ENCODE measurements at places on chromosomes 11 and 22.

DNA sequence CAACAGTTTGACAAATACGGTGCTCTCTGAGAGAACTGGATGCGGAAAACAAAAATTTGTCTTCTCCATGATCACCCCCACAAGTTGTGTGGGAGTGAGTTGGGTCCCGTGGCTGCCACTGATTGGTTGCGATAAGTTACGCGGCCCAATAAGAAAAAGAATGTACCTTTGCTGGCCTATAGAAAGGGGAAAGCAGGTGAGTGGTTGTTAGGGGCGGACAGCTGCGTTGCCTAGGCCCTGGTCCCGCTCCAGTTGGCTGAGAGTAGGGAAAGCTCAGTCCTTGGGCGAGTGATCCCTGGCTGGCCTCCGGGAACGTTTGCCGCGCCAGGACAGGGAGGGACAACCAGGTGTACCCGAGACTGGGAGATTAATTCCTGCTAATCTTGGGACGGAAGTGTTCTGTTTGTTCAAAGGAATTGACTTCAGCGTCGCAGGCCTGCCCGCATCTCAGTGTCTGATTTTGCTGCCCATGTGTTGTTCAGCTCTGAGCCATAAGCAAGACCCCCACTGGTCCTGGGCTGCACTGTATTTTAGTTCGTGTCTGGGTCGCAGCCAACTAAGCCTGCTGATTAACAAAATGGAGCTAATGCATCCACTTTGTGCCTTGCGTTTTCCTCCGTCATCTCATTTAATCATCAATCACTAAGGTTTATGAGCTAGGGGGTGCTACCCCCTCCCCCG lies 773 bp upstream of the SYVN1 start:
- peak; percentile 70 for DNase-seq

- no peak for DNase-seq
Measured at GRCh38 chr11:119704849-119705248, 24.2 kb downstream of the NECTIN1 start.

DNA sequence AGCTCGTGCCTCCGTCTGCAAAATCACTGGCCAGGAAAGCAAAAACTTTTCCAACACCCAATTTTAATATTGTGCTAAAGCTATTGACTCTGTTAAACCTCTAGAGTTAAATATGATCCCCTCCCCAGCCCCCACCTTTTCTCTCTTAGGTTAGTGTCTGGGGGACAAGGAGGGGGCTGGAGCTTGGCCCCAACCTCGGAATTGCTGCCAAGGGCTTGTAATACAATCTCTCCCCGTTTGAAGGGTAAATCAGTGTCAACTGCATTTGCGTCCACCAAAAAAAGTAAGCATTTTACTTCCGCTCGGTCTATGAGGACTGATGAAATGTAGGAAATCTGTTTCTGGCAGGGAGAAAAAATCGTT lies at the start of gene GAS2:
TSS of gene GAS2 (plus strand) at position 287 of the 363 bp plus-strand sequence. CDS start 8,259 bp downstream, outside the sequence.
- no peak for DNase-seq

GRCh38 chr11:111696556-111696955 lies 69.6 kb downstream of the PPP2R1B start:
- no peak for DNase-seq

DNA sequence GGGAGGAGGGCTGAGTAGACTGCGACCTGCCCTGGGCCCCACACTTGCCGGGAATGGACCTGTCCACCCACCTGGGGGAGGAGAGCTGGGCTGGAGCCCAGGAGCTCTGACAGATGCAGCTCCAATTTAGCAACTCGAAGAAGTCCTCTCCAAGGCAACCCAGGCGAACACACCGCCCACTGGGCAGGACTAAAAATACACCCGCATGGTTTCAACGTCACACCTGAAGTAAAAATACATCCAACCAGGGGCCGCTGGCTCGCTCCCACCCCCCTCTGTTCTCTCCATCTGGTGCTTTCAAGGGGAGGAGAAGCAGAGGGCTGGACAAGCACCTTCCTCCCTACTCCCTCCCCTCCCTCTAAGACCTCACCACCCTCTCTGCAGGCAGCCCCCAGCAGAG lies 119.9 kb downstream of the FEZ1 start:
- DNase-seq, result no peak

GRCh38 chr11:72179049-72179803 lies 12.7 kb upstream of the FOLR1 start:
- no peak for DNase-seq

- DNase-seq, result no peak
Measured at GRCh38 chr22:21791635-21792625, 56.3 kb upstream of the YPEL1 start.

DNA sequence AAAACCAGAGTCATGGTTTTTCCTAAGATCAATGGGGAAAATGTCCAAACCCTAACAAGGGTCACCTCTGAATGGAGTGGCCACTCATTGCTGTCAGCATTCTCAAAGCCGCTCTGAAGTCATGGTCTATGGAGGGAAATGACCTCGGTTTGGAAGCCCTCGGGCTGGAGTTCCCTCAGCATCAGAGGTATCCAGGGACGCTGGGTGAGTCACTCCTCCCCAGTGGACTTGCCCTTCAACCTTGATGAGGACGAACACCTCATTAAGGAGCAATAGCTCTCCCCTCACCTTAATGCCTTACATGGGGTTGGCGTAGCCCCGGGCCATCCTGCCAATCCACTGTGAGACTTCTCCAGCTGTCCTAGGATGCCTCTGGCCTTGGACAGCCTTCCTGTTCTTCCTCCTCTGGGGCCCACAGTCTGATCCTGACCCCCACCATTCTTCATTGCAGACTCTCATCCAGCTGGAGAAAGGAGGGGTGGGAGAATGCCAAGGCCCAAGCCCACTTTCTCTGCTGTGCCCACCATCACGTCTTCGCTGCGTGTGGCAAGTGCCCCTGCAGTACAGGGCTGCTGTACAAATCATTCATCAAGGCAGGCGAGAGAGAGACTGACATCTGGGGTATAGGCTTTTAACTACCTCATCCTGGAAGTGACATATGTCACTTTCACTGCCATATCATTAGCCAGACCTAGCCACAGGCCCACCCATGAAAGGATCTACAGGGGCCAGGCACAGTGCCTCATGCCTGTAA lies 25.4 kb upstream of the MYH9 start:
- DNase-seq, result no peak
